Stimulated activated CD8-positive, alpha-beta memory T cell treated with anti-CD3 and anti-CD28 coated beads, Interleukin-4, amount 100 ng/mL, for 24 hours (primary cell): ENCODE measurements at places on chromosomes 3 and 15.

- DNase-seq: no peak
These were observed 206.8 kb downstream of the MAGI1 start for GRCh38 chr3:65831733-65832425.

DNA sequence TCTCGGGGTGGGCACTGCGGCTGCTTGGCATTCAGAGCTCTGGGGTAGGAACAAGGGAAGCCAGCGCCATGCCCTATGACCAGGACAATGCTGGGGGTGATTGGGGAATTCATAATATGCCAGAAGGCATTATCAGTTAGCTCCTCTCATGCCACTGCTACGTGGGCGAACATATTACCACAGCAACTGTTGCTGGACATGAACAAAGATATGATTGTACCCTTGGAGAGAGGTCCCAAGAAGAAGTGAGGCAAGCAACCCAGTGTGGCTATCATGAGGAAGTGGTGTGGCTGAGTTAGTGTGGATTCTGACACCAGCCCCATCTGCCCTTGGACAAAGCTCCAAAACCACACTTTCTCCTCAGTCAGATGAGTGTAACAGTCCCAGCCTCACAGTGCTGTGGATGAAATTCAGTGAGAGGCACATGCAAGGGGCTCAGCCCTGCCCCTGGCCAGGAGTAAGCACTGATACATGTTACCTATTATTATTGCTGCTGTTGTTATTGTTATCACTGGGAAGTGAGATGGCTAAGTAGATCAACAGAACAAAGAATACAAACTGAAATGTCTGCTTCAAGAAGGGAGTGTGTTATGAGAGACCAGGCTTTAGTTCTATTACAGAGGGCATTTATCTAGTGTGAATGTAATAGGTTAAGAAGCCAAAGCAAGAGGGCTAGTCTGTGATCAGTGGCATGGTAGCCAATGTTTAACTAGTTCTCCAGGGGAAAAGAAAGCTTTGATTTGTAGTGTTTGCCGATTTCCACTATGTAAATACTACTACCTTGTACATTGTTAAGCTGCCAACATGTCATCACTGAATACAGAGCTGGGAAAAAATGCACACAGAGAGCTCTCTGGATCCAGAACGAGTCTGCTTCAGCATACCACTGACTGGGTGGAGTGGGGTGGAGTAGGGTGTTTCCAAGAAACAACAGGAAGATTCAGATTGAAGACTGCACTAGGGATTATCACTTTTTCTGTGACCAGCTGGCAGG, 222.3 kb upstream of the EIF1B start:
- no peak for DNase-seq

- no peak for DNase-seq
These were observed 790.1 kb downstream of the PLOD2 start for GRCh38 chr3:145370870-145371269.

- DNase-seq: no peak
These were observed 8.7 kb downstream of the DISP2 start for GRCh38 chr15:40366457-40367370.
